MCF 10A (cell line): ENCODE measurements at places on chromosomes 1 and 21.

- DNase-seq, result no peak
Observed at GRCh38 chr1:59105548-59106507, 191.1 kb upstream of the FGGY start.

- peak; percentile 57 for DNase-seq
Observed at GRCh38 chr1:19949016-19949415, 25.6 kb upstream of the PLA2G2E start.

DNA sequence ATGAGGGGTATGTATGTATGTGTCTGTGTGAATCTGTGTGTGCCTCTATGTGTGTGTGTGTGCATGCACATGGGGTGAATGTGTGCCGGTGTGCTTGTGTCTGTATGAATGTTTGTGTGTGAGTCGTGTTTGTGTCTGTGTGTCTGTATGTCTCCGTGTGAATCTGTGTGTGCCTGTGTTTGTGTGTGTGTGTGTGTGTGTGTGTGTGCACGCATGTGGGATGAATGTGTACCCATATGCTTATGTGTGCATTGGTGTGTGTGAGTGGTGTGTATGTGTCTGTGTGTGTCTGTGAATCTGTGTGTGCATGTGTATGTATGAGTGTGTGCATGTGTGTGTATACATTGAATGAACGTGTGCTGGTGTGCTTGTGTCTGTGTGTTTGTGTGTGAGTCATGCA lies 88.9 kb downstream of the MATN1 start:
- DNase-seq, result no peak

DNA sequence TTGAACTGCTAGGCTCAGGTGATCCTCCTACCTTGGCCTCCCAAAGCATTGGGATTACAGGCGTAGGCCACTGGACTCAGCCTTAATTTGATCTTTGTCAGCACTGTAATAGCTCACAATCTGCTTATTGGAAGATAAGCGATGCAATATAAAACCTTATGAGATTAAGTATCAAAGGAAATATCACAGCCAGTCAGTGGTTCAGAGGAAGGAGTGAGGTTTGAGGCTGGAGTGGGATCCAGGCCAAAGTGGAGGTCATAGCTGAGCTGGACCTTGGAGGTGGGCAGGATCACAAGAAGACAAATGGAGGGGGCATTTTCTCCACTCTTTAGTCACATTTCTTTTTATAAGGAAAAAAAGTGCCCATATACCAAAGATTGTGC lies 228.5 kb downstream of the RHOU start:
- no peak for DNase-seq

- peak; percentile 57 for DNase-seq
Observed at GRCh38 chr1:24898152-24898908, 31.7 kb downstream of the RUNX3 start.
